ENCODE measurements at places on chromosomes 12 and 14. TPM values are rescaled to one million over a fixed set of nuclear protein-coding genes. Genes with fewer than 3 reads are reported as not detected.

Gene PMEL
- 9.9 TPM for total RNA-seq

Gene TPH2
- total RNA-seq: not detected

Gene PTCSC3
- not detected for total RNA-seq

Gene MEG3
- total RNA-seq: 165 TPM

Gene PCED1B
- total RNA-seq: 1.8 TPM

Gene INSM2
- not detected for total RNA-seq

Gene TCL1A
- total RNA-seq: not detected

Gene LETMD1
- total RNA-seq: 33.9 TPM

Gene ZBTB39
- total RNA-seq: 2.0 TPM
